ENCODE measurements at places on chromosomes 7 and 10.

DNA sequence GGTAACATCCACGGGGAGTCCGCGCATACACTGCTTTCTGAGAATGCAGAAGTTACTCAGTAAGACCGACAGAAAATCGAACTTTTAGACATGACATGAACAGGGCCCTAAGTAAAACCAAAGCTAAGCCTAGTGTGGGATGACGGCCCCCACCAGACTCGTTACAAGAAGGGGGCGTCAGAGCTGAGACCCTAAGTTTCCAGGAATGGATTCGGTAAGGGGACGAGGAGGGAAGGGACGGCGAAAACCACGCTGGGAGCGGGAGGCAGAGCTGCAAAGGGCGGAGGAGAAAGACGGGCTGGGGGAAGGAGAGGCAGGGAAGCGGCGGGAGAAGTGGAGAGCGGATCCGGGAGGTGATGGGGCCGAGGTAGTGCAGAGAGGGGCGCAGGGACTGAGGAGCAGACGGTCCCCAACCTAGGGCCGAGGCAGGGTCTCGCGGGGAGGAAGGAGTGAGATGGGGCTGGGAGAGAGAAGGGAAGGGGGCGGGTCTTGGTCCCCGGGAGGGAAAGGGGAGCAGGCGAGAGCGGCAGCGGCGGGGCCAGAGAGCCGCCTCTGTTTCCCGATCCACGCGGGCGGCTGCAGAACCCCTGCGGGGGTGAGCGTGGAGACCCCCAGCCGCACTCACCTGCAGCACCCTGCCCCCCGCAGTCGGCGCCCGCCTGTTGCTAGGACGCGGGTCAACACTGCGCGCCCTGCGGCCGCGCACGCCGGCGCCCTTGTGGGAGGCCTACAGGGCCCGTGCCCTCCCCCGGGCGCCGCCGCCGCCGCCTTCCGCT, 513 bp downstream of the ODAD2 start:
- peak; percentile 1 for DNase-seq

GRCh38 chr7:135682191-135682590, 19.9 kb downstream of the STMP1 start:
- no peak for DNase-seq

GRCh38 chr7:154905615-154906014, 97.3 kb downstream of the PAXIP1 start:
- DNase-seq, result no peak

DNA sequence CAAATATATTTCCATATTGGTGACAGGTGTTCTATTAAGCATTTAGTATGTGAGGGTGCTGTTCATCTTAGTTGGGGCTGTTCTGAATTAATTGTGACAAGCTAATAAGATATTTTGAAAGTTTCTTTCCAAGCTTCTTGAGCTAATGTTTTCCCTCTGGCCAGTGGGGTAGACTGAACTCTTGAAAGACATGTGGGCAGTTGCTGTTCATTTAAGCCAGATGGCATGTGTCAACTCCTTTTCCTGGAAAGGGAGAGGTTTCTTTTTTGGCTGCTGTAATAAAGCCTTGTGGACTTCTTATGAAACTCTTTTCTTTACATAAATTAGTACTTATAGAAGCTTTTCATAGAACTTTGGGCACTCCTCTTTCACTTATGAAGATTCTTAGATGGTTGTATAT, 21.7 kb downstream of the RAB18 start:
- no peak for DNase-seq

- no peak for DNase-seq
Observed at GRCh38 chr7:12303062-12303461, 92.0 kb downstream of the TMEM106B start.

DNA sequence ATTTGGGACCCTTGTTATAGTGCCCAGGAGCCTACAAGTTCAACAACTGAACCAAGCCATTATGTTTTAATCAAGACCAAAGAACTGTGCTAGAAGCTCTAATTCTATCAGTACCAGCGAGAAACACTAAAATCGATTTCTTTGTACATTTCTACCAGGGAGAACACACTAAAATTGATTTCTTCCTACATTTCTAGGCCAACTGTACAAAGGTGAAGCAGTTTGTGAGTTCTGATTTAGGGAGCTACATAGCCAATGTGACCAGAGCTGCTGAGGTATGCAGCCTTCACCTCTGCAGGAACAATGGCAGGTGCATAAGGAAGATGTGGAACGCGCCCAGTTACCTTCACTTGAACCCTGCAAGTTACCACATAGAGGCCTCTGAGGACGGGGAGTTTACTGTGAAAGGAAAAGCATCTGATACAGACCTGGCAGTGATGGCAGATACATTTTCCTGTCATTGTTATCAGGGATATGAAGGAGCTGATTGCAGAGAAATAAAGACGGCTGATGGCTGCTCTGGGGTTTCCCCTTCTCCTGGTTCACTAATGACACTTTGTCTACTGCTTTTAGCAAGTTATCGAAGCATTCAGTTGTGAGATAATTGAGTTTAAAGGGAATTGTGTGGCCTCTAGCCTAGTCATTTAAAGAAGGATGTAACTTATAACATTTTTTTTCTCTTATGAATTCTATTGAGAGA, 31.7 kb downstream of the HYAL4 start:
- no peak for DNase-seq

GRCh38 chr7:69813637-69814240, 215.5 kb downstream of the AUTS2 start:
- no peak for DNase-seq
